ENCODE measurements at places on chromosomes 11 and 22. TPM values are rescaled to one million over a fixed set of nuclear protein-coding genes. Genes with fewer than 3 reads are reported as not detected.

The UPB1 gene
- 0.24 TPM for total RNA-seq

The TRPT1 gene
- total RNA-seq: 39.7 TPM

The DNAJB13 gene
- not detected for total RNA-seq

The KBTBD3 gene
- total RNA-seq: 2.2 TPM

The PKP3 gene
- 0.41 TPM for total RNA-seq

The MOV10L1 gene
- total RNA-seq: 11.7 TPM

The LGR4 gene
- 17.6 TPM for total RNA-seq

The CNGA4 gene
- 0.12 TPM for total RNA-seq

The LDHAL6A gene
- total RNA-seq: not detected

The CNTN5 gene
- not detected for total RNA-seq

The OR5A1 gene
- total RNA-seq: not detected

The RBFOX2 gene
- 121 TPM for total RNA-seq

The RIMBP3C gene
- total RNA-seq: 0.44 TPM

The OR9G4 gene
- total RNA-seq: not detected

The DRICH1 gene
- total RNA-seq: not detected

The MN1 gene
- 8.0 TPM for total RNA-seq

The STX5 gene
- total RNA-seq: 37.1 TPM

The OR5P2 gene
- not detected for total RNA-seq

All from glomerular endothelial cell (primary cell).